Kidney epithelial cell (primary cell): ENCODE measurements at places on chromosomes 3 and 15.
A peak's percentile ranks its signal among the peaks of the same experiment; 100 is the strongest.

GRCh38 chr3:18446149-18446825 is 21.1 kb upstream of the SATB1 start:
- no peak for DNase-seq

GRCh38 chr15:43103907-43104306 is 1.9 kb downstream of the UBR1 start:
- DNase-seq: no peak

DNA sequence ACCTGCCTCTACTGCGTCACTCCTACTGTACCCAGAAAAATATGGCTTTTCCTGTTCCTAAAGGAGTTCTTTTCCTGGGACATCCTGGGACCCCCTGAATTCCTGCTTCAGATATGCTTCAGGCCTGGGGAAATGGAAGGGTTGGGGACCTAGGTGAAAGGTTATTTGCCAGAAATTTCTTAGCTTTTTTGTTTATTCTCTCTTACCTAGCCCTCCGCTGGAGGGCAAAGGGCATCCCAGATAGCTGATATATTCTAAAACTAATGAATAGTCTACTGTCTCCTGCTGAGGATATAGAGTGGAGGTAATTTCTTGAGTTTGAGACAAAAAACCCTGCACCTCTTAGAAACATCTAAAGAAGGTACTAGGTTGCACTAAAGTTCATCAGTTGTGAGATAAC is 3.6 kb upstream of the ZNF148 start:
- DNase-seq: no peak

GRCh38 chr15:61275451-61275850 is 46.3 kb upstream of the RORA start:
- no peak for DNase-seq

DNA sequence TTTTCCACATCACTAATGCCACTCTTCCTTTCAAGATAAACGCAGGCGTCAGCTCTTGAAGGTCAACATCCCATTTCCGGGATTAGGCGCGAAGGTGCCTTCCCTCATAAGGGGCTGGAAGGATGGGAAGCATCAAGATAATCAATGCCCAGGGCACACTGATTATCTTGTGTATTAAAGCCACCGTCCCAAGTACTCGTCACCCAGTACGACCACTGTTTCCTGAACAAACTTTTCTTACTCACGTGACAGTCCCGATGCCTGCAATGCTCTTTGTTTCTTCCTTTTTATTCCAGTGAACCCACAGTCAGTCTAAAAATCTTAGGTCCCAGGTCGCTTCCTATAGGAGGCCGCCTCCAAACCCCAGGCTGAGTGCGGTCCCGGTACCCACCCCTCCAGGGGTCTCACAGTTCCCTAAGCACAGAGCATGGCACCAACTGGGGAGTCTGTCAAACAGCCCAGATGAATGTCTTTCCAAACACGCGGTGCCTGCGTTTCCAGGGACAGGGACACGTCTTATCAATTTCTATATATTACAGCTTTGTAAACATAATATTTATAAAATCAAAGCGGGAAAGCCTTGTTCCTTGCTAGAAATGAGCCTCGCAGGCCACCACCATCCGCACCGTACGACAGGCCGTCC is 589 bp downstream of the ANAPC13 start:
- no peak for DNase-seq

- DNase-seq: peak; percentile 75
These were observed 23.0 kb upstream of the FURIN start for GRCh38 chr15:90845201-90845949.

DNA sequence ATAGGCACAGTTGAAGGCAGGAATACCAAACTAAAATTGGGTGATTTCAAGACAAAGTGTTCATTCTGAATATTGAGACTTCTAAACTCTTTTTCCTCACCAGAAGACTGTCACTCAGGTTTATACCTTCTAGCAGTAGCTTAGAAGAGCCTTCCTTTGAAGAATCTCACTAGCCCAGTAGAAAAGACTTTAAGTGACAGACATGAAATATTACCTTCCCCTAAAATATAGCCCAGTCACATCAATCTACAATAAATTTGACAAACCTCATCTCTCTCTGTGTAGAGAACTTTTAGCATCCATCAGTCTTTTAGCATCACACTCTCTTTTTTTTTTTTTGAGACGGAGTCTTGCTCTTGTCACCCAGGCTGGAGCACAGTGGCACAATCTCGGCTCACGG is 97.5 kb downstream of the HERC1 start:
- DNase-seq: no peak
